ENCODE measurements at places on chromosomes 7 and 10. TPM values are rescaled to one million over a fixed set of nuclear protein-coding genes. Genes with fewer than 3 reads are reported as not detected.

TNS3 gene
- 16.8 TPM for polyA plus RNA-seq

CYP2C19 gene
- 72.2 TPM for polyA plus RNA-seq

- no peaks in the 10 kb centered on the region for H3K4me1 ChIP-seq
- no peaks in the 10 kb centered on the region for H3K36me3 ChIP-seq
- H3K4me3 ChIP-seq = no peak overlapping the region
- no peak overlapping the region for H3K27ac ChIP-seq
Observed at GRCh38 chr10:116444527-116445142, 17.0 kb downstream of the PNLIPRP3 start.

DNA sequence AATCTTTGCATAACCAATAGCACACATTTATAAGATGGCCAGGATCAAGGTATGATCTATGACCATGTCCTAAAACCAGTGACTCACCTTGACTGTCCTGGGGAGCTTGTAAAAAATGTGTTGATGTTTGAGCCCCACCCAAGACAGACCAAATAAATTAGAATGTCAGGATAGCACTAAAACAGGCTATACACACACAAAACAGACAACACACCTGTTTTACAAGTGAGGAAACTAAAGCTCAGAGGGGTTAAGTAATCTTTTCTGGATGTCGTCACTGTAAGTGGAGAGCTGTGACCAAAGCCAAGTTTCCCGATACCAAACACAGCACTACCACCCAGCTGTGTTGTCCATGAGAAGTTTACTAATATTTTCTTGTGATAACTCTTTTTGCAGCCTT lies 84.5 kb downstream of the AVL9 start:
- no peak for DNase-seq
- no peaks in the 10 kb centered on the region for H3K4me1 ChIP-seq
- no peaks in the 10 kb centered on the region for H3K27me3 ChIP-seq
- peaks cover 8% of the 10 kb centered on the region for H3K36me3 ChIP-seq
- no peak overlapping the region for H3K4me3 ChIP-seq

GRCh38 chr10:47264797-47265281 lies 35.2 kb upstream of the GDF10 start:
- H3K27me3 ChIP-seq = no peaks in the 10 kb centered on the region
- H3K4me3 ChIP-seq = no peak overlapping the region
- no peak for DNase-seq
- no peaks in the 10 kb centered on the region for H3K36me3 ChIP-seq
- H3K27ac ChIP-seq = no peak overlapping the region
- no peaks in the 10 kb centered on the region for H3K4me1 ChIP-seq

GRCh38 chr7:94382132-94382531 lies 12.6 kb upstream of the COL1A2 start:
- H3K27ac ChIP-seq = no peak overlapping the region
- no peaks in the 10 kb centered on the region for H3K36me3 ChIP-seq
- H3K27me3 ChIP-seq = no peaks in the 10 kb centered on the region
- H3K4me3 ChIP-seq = no peak overlapping the region

GRCh38 chr10:68826764-68827591 lies at the start of gene STOX1:
Gene STOX1, plus strand, starts transcription at chr10:68827531. Its CDS starts 93 bp downstream, at chr10:68827624.
- H3K27ac ChIP-seq = no peak within 1 kb of the TSS
- peak; percentile 75 for DNase-seq
- no peaks in the 10 kb centered on the region for H3K36me3 ChIP-seq
- H3K4me3 ChIP-seq = peak within 1 kb of the TSS; percentile 75

GRCh38 chr7:113367041-113367586 lies 248.8 kb upstream of the SMIM30 start:
- H3K27ac ChIP-seq = no peak overlapping the region
- DNase-seq = no peak
- H3K4me3 ChIP-seq = no peak overlapping the region
- H3K4me1 ChIP-seq = no peaks in the 10 kb centered on the region
- H3K36me3 ChIP-seq = no peaks in the 10 kb centered on the region
